ENCODE measurements at places on chromosomes 16 and 17.
A peak's percentile ranks its signal among the peaks of the same experiment; 100 is the strongest.

- no peak for DNase-seq
Measured at GRCh38 chr17:45119964-45120363, 12.4 kb downstream of the PLCD3 start.

GRCh38 chr17:21551081-21551881, 141.0 kb upstream of the KCNJ18 start:
- DNase-seq = peak; percentile 57

DNA sequence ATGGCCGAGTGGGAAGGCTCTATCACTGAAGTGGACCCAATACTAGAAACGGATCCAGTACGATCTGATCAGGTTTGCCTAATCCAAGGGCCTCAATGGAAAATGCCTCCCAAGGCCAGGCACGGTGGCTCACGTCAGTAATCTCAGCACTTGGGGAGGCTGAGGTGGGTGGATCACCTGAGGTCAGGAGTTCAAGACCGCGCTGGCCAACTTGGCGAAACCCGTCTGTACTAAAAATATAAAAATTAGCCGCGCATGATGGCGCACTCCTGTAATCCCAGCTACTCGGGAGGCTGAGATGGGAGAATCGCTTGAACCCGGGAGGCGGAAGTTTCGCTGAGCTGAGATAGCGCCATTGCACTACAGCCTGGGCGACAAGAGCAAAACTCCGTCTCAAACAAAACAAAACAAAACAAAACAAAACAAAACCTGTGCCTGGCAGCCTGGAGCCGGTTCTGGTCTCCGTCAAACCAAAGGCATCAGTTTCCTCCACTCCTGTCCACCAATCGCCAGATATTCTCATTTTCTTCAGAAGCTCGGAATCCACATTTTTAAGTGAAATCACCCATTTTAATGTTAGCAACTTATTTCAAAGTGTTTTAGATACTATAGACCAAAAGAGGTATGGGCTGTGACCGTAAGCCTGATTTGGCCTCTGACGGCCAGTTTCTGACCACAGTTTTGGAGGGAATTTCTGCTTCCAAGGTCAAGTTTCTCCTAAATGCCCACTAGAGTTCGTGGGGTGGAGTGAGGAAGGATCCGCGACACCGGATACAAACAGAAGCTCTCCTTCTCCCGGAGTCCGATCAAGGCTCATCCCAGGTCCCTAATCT, 664 bp downstream of the NQO1 start:
- DNase-seq = no peak

GRCh38 chr17:41873559-41874292, 8.5 kb upstream of the KLHL11 start:
- no peak for DNase-seq

DNA sequence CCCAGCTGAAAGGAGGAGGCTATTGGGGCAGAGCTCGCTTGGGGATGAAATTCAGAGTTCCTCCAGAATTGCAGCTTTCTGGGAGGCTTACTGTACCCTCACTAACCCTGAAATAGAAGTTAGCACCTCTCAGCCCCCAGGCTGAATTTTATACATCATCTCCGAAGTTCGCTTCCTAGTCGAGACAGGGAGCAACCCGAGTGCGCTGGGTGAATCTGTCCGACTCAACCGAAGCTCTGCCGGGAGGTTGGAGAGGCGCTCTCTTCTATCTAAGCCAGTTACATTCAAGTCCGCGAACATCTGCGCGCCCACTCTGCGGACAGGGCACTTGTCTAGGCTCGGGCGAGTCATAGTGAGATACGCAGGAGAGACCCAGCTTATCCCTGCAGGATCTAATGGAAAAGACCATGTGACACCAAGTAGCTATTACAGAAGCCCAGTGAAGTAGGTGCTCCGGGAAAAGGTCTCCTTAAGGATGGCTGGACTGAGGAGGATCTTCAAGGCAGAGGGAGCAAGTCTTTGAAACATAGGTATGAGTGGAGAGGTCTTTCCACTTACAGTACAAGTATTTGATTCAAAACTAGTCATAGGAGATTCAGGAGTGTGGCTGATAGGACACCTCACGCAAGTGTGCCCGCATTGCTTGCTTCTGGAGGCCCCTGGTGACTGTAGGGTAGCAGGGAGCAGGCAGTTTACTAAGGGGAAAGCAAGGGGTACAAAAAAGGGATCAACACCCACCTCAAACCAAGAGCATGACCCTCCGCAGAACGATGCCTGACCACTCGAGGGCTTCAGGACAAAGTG, 646 bp upstream of the HES7 start:
- no peak for DNase-seq

GRCh38 chr17:70021726-70022125, 53.3 kb upstream of the KCNJ16 start:
- DNase-seq = no peak

DNA sequence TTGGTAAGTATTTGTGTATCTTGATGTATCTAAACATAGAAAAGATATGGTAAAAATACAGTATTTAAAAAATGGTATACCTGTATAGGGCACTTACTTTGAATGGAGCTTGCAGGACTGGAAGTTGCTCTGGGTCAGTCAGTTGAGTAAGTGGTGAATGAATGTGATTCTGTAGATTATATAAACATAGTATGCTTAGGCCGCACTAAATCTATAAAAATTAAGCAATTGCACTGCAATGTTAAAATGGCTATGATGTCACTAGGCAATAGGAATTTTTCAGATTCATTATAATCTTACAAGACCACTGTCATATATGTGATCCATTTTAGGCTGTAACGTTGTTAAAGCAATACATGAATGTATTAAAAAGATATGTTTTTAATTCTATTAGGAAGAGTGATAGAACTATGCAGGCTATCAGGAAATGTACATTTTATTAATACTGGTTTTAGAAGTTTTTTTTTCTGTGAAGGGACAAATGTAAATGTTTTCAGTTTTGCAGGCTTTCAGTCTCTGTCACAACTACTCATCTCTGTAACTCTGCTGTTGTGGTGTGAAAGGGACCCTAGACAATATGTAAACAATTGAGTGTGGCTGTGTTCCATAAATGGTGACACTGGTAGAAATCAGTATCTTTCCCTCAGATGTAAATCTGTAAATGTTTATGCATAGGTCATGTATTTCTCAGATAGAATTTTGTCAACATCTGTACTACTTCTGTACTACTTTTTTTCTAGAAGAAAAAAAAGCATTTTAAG, 10.5 kb downstream of the CBFB start:
- no peak for DNase-seq

DNA sequence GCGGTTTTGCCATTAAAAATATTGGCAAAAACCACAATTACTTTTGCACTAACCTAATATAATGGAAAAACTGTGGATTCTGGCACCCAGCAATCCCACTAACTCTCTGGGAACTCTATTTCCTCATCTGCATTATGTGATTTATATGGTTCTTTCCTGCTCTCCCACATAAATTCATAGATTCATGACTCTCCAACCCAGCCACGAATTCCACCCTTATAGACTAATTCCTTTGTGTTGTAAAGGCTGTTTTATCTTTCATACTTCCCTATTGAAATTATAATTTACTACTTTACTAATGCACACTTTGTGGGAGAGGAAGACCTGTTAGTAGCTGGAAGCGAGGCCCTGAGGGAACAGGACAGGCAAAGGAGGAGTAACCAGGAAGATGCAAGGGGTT, 88.4 kb upstream of the GNAO1 start:
- no peak for DNase-seq

DNA sequence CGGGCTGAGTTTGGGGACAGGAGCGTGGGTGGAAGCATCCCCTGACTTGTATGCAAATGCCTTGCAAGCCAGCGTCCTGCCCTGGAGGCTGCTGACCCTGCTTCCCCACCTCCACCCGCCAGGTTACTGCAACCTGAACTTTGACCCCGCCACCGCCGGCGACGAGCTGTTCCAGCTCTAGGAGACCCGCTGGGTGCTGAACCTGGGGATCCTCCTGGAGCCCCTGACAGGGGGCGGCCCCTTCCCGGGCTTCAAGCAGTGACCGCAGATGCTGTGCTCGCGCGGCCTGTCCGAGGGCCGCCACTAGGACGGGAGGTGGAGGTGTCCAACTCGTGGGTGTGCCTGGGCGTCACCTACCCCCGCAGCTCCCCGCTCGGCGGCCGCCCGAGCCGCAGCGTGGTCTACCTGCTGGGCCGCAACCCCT, 10.7 kb upstream of the SLC16A5 start:
- no peak for DNase-seq

GRCh38 chr17:73586275-73586832, 57.9 kb downstream of the SDK2 start:
- DNase-seq = no peak

- no peak for DNase-seq
Measured at GRCh38 chr16:85715169-85716021, 26.6 kb upstream of the GINS2 start.

GRCh38 chr16:83539736-83540490, 267.9 kb upstream of the HSBP1 start:
- no peak for DNase-seq

GRCh38 chr17:13843862-13844635, 225.3 kb upstream of the COX10 start:
- no peak for DNase-seq

DNA sequence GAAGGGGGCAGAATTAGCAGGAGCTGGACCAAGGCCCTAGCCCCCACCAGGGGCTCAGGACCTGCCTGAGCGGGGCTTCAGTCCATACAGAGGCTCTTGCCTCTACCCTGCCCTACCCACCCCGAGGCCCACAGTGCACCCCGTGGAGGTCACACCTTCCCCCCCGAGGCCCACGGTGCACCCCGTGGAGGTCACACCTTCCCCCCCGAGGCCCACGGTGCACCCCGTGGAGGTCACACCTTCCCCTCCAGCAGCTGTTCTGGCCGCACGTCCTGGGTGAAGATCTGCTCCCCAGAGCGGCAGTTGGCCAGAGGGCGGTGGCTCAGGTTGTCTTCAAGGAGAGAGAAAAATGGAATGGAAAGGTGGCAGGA, 11.4 kb downstream of the CASKIN2 start:
- no peak for DNase-seq

- DNase-seq = no peak
Measured at GRCh38 chr16:30778549-30779244, 8.3 kb downstream of the ZNF629 start.
